ENCODE measurements at places on chromosomes 5 and 9.

DNA sequence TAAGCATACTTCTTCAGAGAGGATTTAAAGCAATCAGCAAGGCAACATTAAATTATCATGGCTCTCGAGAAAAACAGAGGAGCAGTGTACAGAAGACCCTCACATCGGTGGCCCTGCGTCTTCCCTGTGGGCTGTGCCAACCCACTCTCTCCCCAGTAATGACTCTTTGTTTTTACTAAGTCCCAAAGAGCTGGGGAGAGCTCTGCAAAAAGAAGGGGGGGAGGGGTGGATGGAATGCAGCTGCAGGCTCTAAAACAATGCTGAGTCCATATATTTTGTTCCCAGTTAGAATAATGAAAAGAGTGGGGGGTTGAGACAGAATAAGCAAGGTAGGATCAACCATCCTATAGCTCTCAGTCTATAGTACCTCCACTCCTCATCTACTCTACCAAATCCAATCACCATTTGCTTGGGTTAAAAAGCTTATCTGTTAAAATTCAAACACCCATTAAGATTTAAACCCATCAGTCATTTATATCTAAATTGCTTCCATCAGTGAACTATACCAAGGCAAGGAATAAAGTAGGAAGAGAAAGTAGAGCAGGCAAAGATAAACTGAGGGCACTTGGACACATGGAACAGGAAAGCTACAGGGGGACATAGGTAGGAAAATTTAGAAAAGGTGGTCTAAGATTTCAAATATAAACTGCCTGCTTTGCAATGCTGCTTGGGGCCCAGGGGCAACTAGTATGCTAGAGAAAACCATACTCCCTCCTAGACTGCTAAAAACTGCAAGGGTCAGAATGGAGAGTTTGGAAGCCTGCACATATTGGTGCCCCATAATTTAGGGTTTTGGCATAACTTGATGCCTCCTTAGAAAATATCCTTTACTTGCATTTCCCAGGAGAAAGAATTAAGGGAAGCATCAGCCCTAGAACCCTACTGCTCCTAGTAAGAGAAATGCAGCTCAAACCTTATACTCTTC is 20.6 kb downstream of the ELL2 start:
- DNase-seq = no peak

GRCh38 chr5:56858777-56859442 is 43.6 kb downstream of the MAP3K1 start:
- no peak for DNase-seq

- no peak for DNase-seq
Observed at GRCh38 chr5:170662966-170663365, 120.6 kb upstream of the GABRP start.

DNA sequence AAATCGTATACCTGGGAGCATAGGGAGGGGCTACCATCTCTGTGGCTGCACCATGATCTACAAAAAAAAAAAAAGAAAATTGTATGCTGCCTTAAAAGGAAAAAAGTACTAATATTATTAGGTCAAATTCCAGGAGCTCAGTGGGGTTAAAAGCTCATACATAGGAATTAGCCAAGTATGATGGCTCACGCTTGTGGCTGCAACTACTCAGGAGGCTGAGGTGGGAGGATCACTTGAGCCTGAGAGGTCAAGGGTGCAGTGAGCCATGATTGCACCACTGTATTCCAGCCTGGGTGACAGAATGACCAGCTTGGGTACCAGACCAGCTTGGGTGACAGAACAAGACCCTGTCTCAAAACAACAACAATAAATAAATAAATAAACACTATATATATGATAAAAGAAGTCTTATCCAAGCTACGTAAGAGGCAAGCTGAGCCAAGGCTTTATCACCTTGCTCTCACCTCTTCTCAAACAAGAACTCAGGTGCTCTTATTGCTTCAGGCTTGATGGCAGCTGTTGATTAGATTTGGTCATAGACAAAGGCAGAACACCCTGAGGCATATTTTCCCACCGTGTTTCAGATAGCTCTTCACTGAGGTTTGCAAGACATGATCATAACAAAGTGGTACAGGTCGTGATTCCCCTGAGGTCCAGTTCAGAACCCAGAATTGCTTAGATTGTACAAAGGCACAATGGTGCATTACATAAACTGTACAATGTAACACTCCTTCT is 3.3 kb upstream of the FBXW11 start:
- no peak for DNase-seq

DNA sequence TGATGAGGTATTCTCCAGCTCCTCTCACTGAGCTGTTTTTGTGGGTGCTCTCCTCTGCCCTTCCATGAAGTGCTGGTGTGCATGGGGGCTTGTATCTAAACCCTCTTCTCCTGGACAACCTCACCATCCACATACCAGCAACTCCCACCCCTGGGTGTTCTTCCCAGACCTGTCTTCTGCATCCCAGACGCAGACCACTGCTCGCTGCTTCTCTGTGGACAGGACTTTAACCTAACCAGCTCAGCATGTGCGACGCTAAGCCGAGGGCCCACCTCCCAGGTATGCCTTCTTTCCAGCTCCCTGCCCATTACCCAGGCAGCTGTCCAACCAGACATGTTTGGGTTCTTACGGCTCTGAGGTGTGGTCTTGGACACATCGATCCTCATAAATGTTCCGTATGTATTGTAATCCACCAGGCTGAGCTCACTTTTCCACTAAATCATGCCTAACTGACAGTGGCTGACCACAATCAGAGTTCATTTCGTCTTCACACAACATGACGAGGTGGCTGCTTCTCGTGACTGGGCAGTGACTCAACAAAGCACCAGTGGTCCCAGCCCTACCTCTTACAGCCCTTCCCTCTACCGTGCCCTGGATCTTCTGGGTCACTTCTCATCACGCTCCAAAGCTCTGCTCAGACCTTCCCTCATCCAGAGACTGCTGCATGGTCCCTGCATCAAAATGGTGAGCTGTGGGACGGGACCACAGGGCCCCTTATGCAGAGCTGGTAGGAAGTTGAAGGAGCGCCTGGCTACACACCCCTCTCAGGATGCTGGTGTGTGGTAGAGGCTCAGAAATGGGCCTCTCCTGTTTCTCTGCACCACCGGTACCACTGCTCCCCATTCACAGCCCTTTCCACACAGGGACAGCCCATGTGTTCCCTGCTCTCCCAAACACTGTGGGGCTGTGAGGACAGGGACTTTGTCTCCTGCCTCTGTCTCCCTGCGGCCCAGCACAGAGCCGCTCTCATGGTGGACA is 9.6 kb upstream of the PTGES2 start:
- no peak for DNase-seq

- DNase-seq = no peak
Observed at GRCh38 chr5:107655831-107656230, 14.9 kb downstream of the EFNA5 start.

- DNase-seq = no peak
Observed at GRCh38 chr5:6362846-6363245, 15.5 kb downstream of the MED10 start.

DNA sequence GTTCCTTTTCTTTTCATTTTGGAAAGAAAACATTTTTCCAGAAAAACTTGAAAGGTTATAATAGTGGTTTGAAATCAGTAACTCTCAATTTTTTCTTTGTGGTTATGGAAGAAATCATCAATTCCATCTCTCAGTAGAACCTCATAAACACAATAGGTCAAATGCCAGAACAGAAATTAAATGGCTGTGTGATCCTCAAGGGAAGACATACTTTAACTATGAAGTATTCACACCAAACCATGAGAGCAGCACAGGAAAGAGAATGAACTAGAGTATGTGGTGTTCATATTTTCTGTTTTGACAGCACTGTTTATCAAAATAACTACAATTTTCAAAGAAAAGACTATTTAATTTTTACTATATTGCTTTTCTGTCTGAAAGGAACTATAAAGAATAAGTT is 29.7 kb upstream of the EFNA5 start:
- no peak for DNase-seq

All from NCI-H187 treated with DMSO at 0.1 percent for 48 hours (cell line).